Chondrocyte (in vitro differentiated cells): ENCODE measurements at places on chromosomes 6 and 20. TPM values are rescaled to one million over a fixed set of nuclear protein-coding genes. Genes with fewer than 3 reads are reported as not detected.
A peak's percentile ranks its signal among the peaks of the same experiment; 100 is the strongest.

- peaks cover 12% of the 10 kb centered on the region for H3K4me1 ChIP-seq
- DNase-seq: no peak
- peaks cover 1% of the 10 kb centered on the region for H3K36me3 ChIP-seq
- H3K27me3 ChIP-seq: no peaks in the 10 kb centered on the region
- H3K4me3 ChIP-seq: no peak overlapping the region
Measured at GRCh38 chr6:63537201-63537958, 34.9 kb upstream of the LOC128125822 start.

- no peak overlapping the region for H3K27ac ChIP-seq
- H3K36me3 ChIP-seq: no peaks in the 10 kb centered on the region
- H3K27me3 ChIP-seq: no peaks in the 10 kb centered on the region
Measured at GRCh38 chr6:94254689-94255088, 835.3 kb upstream of the EPHA7 start.

GRCh38 chr20:50504231-50504823, 5.9 kb upstream of the PTPN1 start:
- H3K27ac ChIP-seq: no peak overlapping the region
- no peak overlapping the region for H3K4me3 ChIP-seq
- H3K27me3 ChIP-seq: no peaks in the 10 kb centered on the region
- H3K4me1 ChIP-seq: peaks cover under 1% of the 10 kb centered on the region
- H3K36me3 ChIP-seq: no peaks in the 10 kb centered on the region
- DNase-seq: no peak

GRCh38 chr20:60473211-60473610, 515.0 kb downstream of the CDH26 start:
- no peaks in the 10 kb centered on the region for H3K36me3 ChIP-seq
- peaks cover 10% of the 10 kb centered on the region for H3K27me3 ChIP-seq
- no peaks in the 10 kb centered on the region for H3K4me1 ChIP-seq
- no peak overlapping the region for H3K27ac ChIP-seq
- no peak overlapping the region for H3K4me3 ChIP-seq

DNA sequence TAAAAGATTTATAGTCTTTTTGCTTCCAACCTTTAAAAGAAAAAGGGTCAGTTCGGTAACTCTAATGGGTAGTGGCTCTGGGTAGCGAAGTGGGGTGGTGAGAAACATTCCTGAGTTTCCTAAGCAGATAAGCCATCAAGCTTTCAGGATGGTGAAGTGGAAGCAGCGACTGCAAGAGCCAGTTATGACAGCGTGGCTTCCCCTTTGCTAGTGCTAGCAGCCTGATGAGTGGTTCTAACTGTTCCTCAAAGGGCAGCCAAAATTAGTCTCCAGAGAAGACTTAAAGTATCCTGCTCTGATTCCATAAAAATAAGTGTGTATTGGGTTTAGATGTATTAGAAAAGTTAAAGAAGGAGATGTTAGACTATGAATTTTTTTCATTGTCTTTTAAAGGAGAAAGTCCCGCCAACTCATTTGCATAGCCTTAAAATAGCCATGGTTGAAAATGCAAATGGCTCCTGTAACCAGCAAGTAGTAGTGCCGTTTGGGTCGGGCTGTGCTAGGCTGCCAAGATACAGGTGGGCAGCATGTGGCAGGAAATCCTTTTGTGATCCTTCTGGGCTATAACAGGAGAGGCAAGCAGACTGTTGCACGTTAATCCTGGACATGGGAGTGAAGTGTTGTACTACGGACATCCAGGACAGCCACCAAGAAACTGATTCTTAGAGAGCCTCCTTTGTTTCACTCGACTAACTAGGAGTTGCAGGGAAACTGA, 18.0 kb downstream of the ELOVL2 start:
- H3K36me3 ChIP-seq: no peaks in the 10 kb centered on the region
- peaks cover 48% of the 10 kb centered on the region for H3K4me1 ChIP-seq
- no peaks in the 10 kb centered on the region for H3K27me3 ChIP-seq

The TAP1 gene
- 14.5 to 29.7 TPM (median 26.7 TPM) in 3 replicates for total RNA-seq

DNA sequence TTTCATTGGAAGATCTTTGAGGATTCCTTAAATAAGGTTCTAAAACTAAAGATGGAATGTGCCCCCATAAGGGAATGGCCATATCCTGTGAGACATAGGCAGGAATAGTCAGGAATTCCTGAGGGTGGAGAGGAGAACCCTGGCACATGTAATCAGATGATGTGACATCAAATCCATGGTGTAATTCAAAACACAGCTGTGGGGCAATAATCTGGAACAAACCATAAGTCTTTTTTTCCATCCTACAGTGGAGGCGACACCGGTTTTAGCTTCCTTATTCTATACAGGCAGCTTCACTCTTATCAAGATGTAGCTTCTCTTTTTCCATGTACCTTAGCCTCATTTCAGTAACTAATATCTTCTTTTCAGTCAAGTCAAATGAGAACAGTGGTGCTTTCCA, 133.6 kb upstream of the CITED2 start:
- H3K36me3 ChIP-seq: no peaks in the 10 kb centered on the region
- H3K4me1 ChIP-seq: peaks cover 9% of the 10 kb centered on the region
- no peak overlapping the region for H3K27ac ChIP-seq
- H3K4me3 ChIP-seq: no peak overlapping the region

The TSPO2 gene
- total RNA-seq: not detected in 3 replicates

DNA sequence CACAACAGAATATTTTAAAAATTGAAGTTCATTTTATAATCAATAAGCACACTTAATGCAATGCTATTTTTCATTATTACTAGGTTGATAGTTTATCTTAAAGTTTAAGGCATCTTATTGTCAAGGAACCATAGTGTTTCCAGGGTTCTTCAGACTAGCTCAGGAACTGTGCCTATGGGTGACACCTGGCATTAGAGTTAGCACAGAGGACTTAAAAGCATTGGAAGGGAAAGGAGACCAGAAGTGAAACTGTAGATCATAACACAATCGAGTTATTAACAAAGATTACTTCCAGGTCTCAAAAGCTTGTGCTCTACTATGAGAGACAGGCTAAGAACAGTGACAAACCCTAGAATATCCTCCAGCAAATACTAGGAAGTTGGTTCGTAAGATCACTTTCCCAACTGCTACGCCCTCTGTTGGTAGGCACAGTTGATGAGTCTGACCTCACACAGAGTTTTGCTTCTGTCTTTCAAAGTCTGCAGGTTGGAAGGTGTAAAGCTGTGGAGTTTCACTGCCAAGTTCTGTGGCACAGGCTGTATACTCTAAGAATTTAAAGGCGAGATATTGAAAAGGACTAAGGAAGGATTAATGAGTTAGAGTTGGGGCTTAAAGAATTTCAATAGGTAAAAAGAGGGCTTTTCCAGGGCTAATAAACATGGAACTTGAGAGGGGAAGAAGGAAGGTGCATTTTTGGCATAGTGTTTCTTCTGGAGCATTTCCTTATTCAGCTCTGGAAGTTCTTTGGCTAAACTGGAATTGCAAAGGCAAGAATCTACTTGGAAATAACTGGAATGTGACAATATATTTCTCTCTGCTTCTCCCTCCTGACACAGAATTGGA, 531.3 kb upstream of the JAG1 start:
- H3K27ac ChIP-seq: peak overlapping the region; percentile 87
- H3K36me3 ChIP-seq: no peaks in the 10 kb centered on the region
- H3K4me1 ChIP-seq: peaks cover 53% of the 10 kb centered on the region
- no peak overlapping the region for H3K4me3 ChIP-seq
- DNase-seq: no peak

GRCh38 chr20:22582964-22583772, 1.2 kb downstream of the FOXA2 start:
- H3K4me3 ChIP-seq: peak overlapping the region; percentile 36
- no peak for DNase-seq
- peaks cover 17% of the 10 kb centered on the region for H3K4me1 ChIP-seq
- H3K27ac ChIP-seq: no peak overlapping the region
- H3K36me3 ChIP-seq: peaks cover 2% of the 10 kb centered on the region

DNA sequence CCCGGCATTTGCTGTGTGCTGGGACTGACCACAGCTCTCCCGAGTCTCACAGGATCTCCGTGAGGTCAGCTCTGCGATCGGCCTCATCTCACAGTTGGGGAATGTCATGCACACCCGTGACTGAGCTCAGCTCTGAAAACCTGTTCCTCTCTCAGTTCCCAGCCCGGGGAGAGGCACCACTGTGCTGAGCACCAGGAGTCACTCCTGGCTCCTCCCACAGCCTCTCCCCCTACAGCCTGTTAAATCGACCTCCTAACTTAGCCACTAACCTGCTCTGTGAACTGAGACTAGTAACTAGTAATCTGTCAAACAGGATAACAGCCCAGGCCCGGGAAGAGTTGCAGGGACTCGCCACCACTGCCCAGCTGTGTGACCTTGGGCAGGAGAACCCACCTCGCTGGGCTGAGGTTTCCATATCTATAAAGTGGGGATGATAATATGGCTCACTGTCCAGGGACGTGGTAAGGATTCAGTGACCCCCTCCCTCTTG, 20.1 kb upstream of the NOL4L start:
- H3K27ac ChIP-seq: no peak overlapping the region
- H3K4me1 ChIP-seq: no peaks in the 10 kb centered on the region
- DNase-seq: no peak
- H3K27me3 ChIP-seq: peaks cover 9% of the 10 kb centered on the region
- H3K36me3 ChIP-seq: no peaks in the 10 kb centered on the region
- H3K4me3 ChIP-seq: no peak overlapping the region

DNA sequence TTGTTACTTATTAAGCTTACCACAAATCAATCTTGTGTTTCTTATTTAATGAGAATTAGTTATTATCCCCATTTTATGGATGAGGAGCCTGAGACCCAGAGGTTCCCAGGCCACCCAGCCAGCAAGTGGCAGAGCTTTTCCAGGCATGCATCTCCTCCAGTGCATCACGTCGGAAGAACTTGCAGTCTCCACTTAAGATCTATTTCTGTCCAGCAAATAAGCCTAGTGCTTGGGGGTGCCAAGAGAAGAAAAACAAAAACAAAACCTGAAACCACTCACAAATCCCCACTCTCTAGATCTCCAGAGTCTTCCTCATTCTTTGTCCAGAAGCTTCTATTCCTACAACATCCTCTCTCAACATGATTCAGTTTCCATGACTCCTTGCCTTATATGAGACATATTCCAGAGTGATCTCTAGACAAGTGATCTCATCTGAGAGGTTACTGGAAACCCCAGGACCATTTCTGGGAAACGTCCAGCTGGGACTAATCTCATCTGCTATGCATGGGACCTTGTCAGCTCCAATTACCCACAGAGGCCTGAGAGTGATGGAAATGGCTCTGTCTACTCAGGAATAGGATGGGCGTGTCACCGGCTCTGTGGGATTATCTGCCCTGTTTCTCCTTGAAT, 4.1 kb downstream of the GUCA1B start:
- H3K27ac ChIP-seq: peak overlapping the region; percentile 52
- H3K27me3 ChIP-seq: no peaks in the 10 kb centered on the region
- DNase-seq: no peak

DNA sequence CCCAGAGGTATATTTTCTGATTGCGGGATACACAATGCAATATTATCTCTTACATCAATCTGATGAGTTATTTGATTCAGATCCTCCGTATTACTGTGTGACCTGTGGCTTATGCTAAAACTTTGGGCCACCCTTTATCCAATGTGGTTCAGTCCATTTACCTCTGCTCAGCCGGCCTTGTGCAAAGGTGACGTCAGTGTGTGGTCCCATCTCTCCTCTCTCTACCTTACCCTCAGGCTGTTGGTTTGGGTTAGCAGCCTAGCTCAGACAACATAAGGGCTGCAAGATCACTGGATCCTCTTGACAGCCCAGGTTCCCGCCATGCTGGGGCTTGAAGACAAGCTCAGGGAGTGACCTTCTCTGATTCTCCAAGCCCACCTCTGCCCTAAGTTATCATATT, 33.0 kb downstream of the SNHG17 start:
- no peaks in the 10 kb centered on the region for H3K36me3 ChIP-seq
- no peak overlapping the region for H3K27ac ChIP-seq
- H3K27me3 ChIP-seq: no peaks in the 10 kb centered on the region

GRCh38 chr6:5220443-5220842, 40.3 kb downstream of the LYRM4 start:
- H3K36me3 ChIP-seq: peaks cover 2% of the 10 kb centered on the region
- H3K27me3 ChIP-seq: no peaks in the 10 kb centered on the region
- no peak overlapping the region for H3K4me3 ChIP-seq
- no peak for DNase-seq
- no peak overlapping the region for H3K27ac ChIP-seq
- H3K4me1 ChIP-seq: peaks cover 32% of the 10 kb centered on the region

GRCh38 chr20:19791887-19792286, 33.8 kb downstream of the RIN2 start:
- no peak overlapping the region for H3K4me3 ChIP-seq
- H3K36me3 ChIP-seq: peaks cover 4% of the 10 kb centered on the region
- H3K27me3 ChIP-seq: no peaks in the 10 kb centered on the region
- DNase-seq: no peak

The SYTL3 gene
- 0.58 to 1.6 TPM (median 1.4 TPM) in 3 replicates for total RNA-seq

DNA sequence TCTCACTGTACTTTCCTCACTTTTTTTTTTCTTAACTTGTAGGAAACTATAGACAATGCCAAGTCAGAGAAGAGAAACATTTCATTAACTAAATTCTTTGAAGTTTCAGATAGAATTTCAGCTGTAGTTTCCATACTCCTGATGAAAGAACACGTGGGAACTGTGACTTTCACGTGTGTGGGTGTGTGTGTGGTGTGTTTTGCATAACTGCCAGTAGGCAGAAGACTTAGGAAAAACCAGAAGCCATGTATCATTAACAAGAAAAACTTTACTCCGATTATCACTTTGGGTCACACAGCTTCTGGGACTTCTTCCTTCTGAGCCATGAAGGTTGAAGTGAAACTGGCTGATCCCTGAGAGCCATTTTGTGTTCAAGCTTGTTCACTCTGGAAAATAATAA, 483.3 kb downstream of the TFAP2B start:
- H3K36me3 ChIP-seq: peaks cover 2% of the 10 kb centered on the region
- no peaks in the 10 kb centered on the region for H3K27me3 ChIP-seq

The DHX35 gene
- 7.0 to 8.4 TPM (median 7.8 TPM) in 3 replicates for total RNA-seq

The CCN2 gene
- total RNA-seq: 1,296 to 1,346 TPM (median 1,334 TPM) in 3 replicates

- no peak overlapping the region for H3K4me3 ChIP-seq
- peaks cover 3% of the 10 kb centered on the region for H3K36me3 ChIP-seq
- H3K27me3 ChIP-seq: no peaks in the 10 kb centered on the region
- no peak for DNase-seq
- H3K4me1 ChIP-seq: no peaks in the 10 kb centered on the region
Measured at GRCh38 chr6:145451029-145451428, 284.3 kb downstream of the EPM2A start.

- peaks cover 2% of the 10 kb centered on the region for H3K27me3 ChIP-seq
- no peak overlapping the region for H3K27ac ChIP-seq
- DNase-seq: no peak
- H3K4me1 ChIP-seq: no peaks in the 10 kb centered on the region
- H3K36me3 ChIP-seq: no peaks in the 10 kb centered on the region
Measured at GRCh38 chr6:131660195-131660594, 23.1 kb downstream of the ENPP3 start.

GRCh38 chr6:106363401-106364138, 3.1 kb downstream of the CRYBG1 start:
- H3K27me3 ChIP-seq: peaks cover 33% of the 10 kb centered on the region
- no peak overlapping the region for H3K4me3 ChIP-seq
- no peaks in the 10 kb centered on the region for H3K36me3 ChIP-seq
- peaks cover 13% of the 10 kb centered on the region for H3K4me1 ChIP-seq

The IFT52 gene
- 38.9 to 41.1 TPM (median 39.8 TPM) in 3 replicates for total RNA-seq

- H3K36me3 ChIP-seq: peaks cover 20% of the 10 kb centered on the region
- peak overlapping the region; percentile 78 for H3K4me3 ChIP-seq
- H3K4me1 ChIP-seq: peaks cover 47% of the 10 kb centered on the region
- DNase-seq: peak; percentile 91
- peak overlapping the region; percentile 83 for H3K27ac ChIP-seq
Measured at GRCh38 chr6:33277663-33278391, 904 bp downstream of the B3GALT4 start.

The NMBR gene
- total RNA-seq: not detected in 3 replicates

The MYCT1 gene
- total RNA-seq: not detected in 3 replicates

GRCh38 chr6:1839361-1839760, 229.6 kb downstream of the FOXC1 start:
- no peaks in the 10 kb centered on the region for H3K27me3 ChIP-seq
- H3K4me1 ChIP-seq: peaks cover 44% of the 10 kb centered on the region
- peak overlapping the region; percentile 50 for H3K27ac ChIP-seq
- no peaks in the 10 kb centered on the region for H3K36me3 ChIP-seq
- H3K4me3 ChIP-seq: no peak overlapping the region

- no peaks in the 10 kb centered on the region for H3K36me3 ChIP-seq
- H3K4me3 ChIP-seq: no peak overlapping the region
- no peak overlapping the region for H3K27ac ChIP-seq
Measured at GRCh38 chr6:55958790-55959189, 83.4 kb upstream of the BMP5 start.
